ENCODE measurements at places on chromosomes 11 and 22.

DNA sequence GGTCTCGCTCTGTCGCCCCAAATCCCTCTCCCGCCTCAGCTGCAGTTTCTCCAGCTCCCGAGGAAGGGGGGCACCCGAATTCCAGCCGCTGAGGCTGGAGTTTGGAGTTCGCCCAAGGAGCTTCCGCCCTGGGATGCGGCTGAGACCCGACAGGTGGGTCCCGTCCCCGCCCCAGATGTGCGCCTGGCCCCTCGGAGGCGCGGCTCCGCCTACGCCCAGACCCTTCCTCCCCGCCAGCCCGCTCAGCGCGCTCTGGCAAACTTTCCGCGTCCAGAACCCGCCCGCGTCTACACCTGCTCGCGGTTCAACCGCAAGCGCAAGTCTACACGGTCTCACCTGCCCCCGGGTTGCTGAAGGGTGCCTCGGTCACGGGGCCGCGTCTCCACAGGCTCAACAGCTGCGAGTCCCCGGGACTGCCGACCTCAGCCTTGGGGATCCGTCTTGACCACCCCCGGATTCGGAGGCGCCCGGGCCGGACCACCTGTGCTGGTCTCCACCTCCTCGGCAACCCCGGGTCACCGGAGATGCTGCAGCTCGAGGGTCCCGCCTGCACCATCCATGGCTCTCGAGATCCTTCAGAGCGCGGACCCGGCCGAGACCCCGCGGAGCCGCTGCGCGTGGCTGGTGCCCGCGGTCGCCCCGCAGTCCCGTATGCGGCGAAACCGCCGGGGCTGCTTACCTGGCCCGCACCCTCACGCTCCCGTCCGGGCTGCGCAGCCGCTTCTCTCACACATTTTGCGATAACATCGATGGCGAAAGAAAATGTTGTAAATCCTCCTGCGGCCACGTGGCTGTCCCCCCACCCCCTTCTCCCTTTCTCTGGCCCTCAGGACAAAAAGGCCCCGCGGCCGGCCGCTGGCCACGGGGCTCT is 63.6 kb downstream of the NFAM1 start:
- DNase-seq = no peak

DNA sequence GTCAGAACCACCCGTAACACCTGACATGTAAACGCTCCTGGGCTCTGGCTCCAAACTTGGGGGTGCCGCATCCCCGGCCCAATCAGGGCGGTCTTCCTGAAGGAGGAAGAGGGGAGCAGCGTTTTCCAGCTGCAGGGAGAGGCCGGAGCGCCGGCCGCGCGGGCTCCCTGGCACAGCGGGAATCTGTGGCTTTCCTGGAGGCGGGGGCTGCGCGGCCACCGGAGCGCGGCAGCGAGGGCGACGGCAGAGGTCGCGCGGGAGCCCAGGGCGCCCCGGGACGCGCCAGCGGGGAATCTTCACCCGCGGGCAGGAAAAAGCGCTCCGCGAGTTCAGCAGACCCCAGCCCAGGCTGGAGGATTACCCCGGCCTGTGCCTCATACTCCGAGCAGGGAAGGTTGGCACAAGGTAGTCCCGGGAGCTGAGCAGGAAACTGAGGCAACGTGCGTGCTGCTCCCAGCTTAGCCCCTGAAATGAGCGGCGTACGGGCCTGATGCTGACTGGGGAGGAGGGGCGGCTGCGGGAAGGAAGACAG is 600 bp upstream of the ESAM start:
- no peak for DNase-seq

- no peak for DNase-seq
Observed at GRCh38 chr11:39374963-39375698, 2084.3 kb downstream of the LRRC4C start.

DNA sequence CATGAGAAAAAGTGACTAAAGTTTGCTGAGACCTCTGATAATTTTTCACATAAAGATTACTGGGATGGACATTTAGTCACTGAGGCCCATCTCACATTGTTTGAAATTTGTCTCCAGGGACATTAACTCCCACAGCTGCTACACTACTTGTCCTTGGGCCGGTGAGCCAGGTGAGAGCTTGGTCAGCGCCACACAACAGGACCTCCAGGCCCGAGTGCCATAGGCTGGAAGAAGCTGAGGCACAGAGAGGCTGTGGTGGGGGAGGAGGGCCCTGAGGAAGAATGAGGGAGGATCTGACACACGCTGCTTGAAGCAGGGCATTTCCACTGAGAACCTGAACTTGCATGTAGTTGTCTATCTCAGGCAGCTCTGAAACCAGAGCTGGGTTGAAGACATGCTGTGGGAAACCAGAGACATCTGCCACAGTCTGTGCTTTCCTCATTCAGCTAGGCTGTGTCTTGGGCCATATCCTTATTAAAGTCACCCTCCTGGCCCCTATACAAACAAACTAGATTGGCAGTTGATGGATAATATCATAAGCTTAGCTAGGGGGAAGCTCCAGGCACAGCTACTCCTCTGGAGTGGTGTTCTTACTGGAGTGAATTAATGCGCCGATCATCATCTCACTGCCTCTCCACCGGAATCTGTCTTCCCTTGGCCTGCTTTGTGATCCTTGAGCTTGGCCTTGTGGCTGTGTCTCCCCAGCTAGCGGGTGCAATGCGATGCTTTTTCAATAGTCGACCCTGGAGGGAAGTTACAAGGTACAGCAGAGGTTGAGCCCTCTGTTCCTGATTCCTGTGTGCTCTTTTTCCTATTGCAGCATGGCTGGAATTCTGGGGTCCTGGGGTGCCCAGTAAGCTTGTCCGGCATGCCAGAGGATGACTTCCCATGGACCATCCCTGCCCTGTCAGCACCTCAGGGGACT is 225.3 kb upstream of the B3GAT1 start:
- no peak for DNase-seq

DNA sequence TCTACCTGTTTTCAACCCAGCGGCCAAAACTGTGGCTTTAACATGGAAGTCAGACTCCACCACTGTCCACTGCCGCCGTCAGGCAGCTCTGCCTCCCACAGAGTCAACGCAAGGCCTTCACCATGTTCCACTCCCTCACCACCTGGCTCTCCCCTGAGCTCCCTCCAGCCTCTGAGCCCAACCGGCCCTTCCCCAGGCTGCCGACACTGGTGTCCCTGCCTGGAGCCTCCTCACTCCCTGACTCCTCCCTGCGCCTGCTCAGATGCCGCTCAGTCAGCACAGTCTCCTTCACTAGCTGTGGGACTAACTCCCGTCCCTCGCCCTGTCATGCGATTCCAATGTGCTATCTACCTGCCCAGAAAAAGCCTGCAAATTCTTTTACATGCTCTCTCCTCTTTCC is 16.3 kb downstream of the SULT4A1 start:
- DNase-seq = no peak

DNA sequence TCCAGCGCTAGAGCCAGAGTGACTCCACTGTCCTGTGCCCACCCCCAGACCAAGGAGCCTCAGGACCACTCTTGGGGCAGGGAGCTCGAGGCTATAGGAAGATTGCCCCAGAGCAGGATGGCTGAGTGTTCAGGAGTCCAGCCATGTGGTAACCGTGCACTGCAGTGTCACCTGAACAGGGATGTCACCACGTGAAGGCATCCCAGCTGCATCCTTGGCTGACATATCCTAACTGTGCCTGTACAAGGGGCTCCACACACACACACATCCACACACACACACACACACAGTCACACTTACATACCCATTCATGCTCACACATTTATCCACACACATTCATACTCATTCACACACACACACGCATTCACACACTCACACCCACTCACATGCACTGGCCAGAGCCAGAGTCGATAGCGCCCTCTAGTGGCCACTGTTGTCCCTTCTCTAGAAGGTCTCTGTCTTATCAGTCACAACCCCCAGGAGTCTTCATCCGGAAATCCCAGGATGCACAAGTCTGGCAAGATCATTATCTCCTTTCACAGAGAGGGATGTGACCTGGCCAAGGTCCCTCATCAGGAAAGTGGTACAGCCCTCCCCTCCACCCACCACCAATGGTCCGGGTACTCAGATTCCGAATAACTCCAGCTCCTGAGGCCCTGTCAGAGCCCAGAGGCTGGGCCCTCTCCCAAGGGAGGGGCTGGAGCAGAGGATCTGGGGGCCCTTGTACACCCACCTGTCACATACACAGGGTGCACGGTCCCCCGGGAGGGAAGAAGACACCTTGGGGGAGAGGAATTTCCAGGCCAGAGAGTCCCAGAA is 55.1 kb downstream of the IGLL5 start:
- peak; percentile 44 for DNase-seq
